ENCODE measurements at places on chromosomes 7 and 10.
A peak's percentile ranks its signal among the peaks of the same experiment; 100 is the strongest.

DNA sequence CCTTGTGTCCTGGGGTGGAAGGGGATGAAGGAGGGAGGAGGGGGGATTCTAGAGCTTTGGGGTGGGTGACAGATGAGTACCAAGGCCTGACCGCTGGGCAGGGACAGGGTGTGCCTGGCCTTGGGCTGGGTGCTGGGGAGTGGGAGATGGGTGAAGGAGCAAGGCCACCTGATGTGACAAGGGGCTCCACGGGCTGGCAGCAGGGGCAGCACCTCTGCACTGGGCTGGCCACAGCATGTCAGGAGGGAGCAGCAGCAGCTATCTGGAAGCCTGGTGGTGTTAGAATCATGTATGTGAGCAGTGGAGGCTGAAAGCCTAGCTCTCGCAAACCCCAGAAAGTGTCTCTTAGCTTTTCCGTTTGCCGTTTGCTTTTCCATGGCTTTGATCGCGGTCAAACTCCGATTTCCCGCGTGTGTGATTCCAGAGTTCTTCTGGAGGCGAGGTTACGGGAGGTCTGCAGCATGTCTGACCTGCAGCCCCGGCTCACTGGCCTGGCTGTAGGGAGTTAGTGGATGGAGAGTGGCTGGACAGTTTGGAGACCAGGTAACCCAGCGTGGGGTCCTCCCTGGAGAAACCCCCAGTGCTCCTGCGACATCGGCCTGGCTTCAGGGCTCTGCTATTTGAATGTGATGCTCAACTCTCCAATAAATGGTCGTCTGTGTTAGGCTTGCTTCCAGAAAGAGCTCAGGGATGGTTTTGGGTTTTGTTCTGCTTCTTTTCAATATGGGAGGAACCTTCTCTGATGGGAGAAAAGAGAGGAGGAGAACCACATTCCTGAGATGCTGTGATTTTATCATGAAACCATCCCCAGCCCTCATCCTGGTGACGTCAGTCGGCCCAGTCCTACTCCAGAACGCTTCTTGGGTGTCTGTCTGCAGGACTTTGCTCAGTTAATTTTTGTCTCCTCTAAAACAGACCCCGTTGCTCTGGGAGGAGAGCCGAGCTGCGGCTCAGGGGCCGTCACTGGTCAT is 105.5 kb downstream of the CUX1 start:
- DNase-seq: peak; percentile 59

DNA sequence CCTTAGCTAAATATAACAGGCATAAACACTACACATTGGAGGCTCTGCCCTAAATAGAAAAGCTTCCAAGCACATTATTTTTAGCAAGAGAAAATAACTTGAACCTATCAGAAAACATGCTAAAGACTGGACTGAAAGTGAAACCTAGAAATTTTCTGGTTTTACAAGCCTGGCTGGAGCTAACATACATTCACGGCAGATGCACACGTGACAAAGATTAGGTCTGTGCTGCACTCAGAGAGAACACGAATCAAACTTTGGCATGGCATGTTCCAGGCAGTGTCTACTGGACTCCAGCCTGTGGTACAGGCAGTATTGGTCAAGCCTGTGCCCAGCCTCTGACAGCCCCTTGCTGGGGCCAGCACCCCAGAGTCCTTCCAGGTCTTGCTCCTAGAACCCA is 94.1 kb upstream of the PCBD1 start:
- no peak for DNase-seq

- no peak for DNase-seq
These were observed 1179.5 kb upstream of the C7orf33 start for GRCh38 chr7:147411096-147411495.

- DNase-seq: no peak
These were observed 118.2 kb downstream of the LARP4B start for GRCh38 chr10:813286-813685.

DNA sequence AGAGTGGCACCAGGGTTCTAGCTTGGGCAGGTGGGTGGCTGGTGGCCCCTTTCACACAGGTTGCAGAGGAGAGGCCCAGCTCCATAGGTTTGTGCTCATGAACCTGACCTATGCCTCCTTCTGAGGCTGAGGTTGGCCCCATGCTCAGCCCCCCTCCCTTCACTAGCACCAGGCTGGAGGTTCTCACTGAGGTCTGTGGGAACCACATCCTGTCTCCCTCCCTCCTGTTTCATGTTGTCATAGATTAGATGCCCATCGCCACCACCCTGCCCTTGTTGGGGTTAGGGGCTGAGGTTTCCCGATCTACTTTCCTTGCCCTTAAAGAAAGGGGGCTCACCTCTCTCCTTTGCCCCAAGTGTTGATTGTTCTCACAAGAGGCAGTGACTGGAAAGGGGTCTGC is 14.7 kb downstream of the NEUROG3 start:
- DNase-seq: no peak

DNA sequence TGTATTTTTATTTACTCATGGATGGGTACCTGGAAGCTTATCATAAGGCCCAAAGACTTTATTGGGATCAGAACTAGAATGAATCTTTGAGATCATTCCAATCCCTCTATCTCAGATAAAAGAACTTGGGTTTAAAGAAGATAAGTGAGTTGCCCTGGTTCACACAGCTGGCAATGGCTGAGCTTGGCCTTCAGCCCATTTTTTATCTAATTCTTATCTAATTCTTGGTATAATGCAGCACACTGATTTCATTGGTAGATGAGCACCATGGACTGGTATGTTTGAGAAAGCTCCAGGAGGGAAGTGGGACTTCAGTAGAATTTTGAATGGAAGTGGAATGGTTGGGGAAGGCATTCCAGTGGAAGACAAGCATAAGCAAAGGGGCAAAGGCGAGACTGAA is 558.9 kb downstream of the REEP3 start:
- DNase-seq: no peak

DNA sequence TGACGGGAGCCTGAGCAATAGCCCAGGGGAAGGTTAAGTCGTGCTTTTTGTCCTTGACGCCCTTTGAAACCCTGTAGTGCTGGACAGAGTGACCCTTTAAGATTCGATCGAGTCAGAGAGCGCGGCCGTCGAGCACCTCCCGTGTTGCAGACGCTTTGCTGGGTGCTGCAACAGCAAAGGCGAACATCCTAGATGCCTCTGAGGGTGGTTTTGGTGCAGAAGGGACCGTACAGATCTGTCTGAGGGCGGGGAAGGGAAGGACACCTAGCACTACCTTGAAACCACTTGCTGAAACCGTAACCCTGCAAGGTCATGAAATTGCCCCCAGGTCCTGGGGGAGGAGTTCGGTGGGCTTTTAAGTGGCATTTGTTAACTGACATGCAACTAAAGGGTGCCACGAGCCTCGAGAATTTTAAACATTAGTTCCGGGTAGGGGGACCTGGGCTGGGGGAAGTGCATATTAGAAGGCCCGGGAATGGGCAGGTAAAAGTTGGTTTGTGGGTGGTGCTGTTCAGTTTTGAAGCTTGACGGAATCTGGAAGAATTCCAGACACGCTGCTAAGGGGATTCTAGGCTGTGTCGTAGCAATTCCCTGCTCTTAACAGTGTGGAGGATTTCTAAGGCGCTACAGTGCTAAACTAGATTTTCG is 786 bp downstream of the ATP5F1C start:
- DNase-seq: no peak

- DNase-seq: peak; percentile 40
These were observed at the start of gene EFCAB10 for GRCh38 chr7:105581066-105581811. TSS of gene EFCAB10 (minus strand) at chr7:105581493. CDS start at chr7:105581463, 30 bp downstream.

- DNase-seq: no peak
These were observed 228.3 kb downstream of the BUB3 start for GRCh38 chr10:123382491-123382890.

GRCh38 chr10:61164458-61165160 is 220.6 kb upstream of the RHOBTB1 start:
- no peak for DNase-seq

GRCh38 chr7:148962823-148963582 is 65.3 kb downstream of the PDIA4 start:
- peak; percentile 73 for DNase-seq

GRCh38 chr10:76736815-76737618 is 900.6 kb downstream of the KCNMA1 start:
- no peak for DNase-seq

DNA sequence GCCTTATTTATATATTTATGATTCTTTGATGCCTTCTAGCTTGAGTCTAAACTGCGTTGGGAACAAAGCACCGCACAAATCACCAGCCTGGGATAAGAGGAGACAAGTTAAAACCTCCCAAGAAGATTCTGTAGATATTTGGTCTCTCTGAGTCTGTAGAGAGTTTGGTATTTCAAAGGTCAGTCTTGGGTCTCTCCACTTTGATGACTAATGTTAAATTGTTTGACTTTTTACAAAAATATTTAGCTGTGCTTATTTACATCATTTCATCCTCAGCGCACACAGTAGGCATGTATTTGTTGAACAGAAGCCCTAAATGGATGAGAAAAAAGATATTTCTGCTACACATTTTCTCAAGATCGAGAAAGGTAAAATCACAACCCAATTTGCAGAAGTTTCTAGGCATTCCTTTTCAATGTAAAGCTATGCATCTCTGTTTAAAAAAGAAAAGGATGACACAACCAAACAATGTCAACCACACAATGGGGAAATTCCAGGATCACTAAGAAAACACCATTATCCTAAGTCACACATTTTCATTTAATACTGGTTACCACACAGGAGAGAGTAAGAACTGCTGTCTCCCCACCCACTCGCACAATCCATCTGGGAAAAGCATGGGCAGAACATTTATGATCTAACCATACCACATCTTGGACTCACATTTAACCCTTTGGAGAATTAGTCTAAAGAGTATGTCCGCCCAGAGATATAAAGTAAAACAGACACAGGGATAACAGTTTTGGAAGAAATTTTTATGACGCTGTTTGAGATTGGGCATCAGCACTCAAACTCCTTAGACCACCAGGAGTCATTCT is 4.4 kb downstream of the CDK6 start:
- DNase-seq: no peak

GRCh38 chr7:129161524-129162225 is 17.2 kb downstream of the TSPAN33 start:
- DNase-seq: no peak

DNA sequence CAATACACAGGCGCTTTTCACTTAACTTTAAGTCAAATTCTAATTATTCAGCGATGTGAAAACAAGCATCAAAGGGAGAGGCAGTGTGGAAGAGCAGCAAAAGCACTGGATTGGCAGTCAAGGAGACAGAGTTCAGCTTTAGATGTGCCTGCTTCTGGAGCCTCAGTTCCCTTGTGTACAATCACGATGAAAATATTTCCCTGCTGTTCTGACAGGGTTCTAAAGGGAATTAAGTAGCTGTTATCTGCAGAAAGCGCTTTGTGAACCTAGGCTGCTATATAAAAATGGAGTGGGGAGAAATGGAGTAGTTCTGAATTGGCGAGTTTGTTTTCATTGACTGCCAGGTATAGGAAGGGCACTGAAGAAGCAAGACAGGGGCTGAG is 237.8 kb upstream of the SP8 start:
- no peak for DNase-seq

GRCh38 chr7:99189222-99189621 is 18.7 kb downstream of the KPNA7 start:
- no peak for DNase-seq

- no peak for DNase-seq
These were observed 179.0 kb downstream of the FAM107B start for GRCh38 chr10:14595526-14596182.

- no peak for DNase-seq
These were observed 83.6 kb upstream of the TMEM106B start for GRCh38 chr7:12127455-12127854.

DNA sequence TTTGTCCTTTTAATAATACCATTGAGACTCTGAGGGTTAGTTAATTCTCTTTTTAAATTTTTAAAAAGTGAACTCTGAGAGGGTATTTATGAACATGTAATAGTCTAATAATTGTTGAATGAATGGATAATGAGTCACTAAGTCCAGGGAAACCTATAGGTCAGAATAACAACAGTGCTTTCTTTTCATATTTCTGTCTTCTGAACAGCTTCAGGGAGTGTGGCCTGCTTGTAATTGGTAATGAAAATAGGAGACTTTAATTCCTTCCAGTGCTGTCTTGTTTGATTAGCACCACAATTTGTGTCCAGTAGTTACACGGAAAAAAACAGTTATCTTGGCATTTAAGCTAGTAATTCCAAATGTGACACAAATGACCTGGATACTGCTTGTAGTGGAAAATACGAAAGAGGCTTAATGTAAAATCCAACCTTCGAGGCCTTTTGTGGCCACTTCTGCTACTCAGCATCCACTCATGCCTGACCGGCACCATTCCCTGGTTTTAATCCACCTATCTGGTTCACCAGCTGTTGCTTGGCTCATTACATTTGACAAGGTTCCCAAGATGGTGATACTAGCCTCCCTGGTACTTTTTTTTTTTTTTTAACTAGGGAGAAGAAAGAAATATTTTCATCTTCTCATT is 149.3 kb upstream of the IMMP2L start:
- no peak for DNase-seq

DNA sequence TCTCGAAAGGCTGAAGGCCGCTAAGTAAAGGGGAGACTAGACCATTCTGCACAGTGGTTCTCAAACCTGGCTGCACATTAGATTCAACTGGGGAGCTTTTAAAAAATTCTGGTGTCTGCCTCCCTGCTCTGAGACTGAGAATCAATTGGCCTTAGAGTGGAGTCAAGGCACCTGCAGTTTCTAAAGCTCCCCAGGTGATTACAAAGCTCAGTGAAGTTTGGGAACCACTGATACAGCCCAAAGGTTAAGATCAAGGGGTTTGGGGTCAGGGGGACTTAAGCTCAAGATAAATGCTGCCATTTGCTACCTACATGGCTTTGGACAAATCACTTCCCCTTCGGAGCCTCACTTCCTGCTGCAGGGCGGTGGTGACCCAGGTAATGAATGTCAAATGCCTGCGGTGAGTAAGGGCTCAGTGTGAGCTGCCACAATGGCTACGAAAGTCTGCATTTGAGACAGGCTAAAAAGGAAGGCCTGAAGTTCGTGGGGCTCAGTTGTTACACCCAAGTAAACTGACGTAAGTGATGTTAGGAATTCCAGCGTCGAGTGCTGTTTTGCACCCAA is 72.3 kb downstream of the TLL2 start:
- no peak for DNase-seq

DNA sequence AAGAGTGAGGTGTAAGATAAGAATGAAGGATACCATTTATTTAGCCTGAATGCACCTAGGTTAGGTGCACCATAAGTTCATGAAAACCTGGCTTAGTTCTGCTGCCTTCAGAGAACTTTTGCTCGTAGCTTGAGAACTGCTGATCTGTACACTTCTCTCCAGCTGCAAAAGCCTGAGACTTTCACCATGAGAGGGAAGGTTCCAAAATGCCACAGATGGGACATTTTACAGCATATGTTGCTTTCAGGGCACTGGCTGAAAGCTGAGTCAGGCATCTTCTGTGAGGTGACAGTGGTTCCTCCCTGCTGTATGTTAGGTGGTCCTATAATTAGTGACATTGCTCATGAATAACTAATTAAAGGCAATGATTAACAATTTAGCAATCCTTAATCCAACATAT is 298.3 kb downstream of the GALNT17 start:
- no peak for DNase-seq

GRCh38 chr7:74489997-74490945 is 36.6 kb downstream of the GTF2IRD1 start:
- DNase-seq: no peak

- no peak for DNase-seq
These were observed 409.0 kb upstream of the MGMT start for GRCh38 chr10:129057856-129058663.

- no peak for DNase-seq
These were observed 19.6 kb upstream of the AGAP5 start for GRCh38 chr10:73717556-73717955.

GRCh38 chr10:71039551-71039950 is 151.2 kb upstream of the PCBD1 start:
- DNase-seq: no peak
